Fibroblast of upper back skin (primary cell): ENCODE measurements at places on chromosomes 5 and 9.

DNA sequence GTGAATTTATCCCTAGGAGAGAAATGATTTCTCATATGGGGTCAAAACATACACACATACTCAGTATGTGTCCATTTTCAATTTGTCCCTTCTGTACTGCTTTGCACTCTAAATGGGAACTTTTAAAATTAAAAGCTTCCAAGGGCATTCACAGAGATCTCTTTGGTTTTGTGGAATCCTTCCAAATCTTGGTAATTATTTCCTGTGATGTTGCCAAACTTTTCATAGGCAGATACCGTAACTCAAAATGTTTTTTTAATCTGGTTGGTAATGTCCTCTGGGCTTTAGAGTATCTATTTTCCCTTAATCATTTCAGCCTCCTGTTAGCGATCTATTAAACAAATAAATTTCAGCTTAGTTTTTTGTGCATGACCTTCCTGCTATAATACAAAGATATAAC, 282.4 kb downstream of the ARHGEF28 start:
- peak; percentile 26 for DNase-seq

GRCh38 chr5:172642926-172643871, 2.1 kb downstream of the NEURL1B start:
- no peak for DNase-seq

GRCh38 chr5:531101-531748, 7.0 kb upstream of the SLC9A3 start:
- DNase-seq, result no peak

DNA sequence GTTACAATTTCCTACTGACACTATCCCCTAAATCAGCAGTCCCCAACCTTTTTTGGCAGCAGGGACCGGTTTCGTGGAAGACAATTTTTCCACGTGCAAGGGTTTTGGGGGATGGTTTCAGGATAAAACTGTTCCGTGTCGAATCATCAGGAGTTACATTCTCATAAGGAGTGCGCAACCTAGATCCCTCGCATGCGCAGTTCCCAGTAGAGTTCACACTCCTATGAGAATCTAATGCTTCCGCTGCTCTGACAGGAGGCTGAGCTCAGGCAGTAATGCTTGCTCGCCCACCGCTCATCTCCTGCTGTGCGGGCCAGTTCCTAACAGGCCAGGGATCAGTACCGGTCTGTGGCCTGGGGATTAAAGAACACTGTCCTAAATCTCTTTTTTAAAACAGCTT, 13.2 kb upstream of the NFIL3 start:
- DNase-seq, result no peak

DNA sequence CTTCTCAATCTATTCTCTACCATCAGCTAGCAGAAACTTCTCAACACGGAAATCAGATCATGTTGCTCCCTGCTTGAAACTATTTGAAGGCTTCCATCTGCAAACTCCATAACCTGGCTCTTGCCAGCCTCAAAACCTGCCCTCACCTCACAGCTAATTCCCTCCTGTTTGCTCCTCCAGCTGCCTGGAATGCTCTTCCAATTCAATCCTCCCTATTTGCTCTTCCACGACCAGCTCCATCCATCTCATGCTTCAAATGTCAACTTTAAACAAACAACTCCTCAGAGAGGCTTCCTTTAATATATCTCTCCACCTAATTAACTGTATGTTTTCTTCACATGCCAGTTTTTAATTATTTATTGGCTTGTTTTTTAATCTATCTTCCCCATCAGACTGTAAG, 1.5 kb downstream of the PLAA start:
- no peak for DNase-seq

DNA sequence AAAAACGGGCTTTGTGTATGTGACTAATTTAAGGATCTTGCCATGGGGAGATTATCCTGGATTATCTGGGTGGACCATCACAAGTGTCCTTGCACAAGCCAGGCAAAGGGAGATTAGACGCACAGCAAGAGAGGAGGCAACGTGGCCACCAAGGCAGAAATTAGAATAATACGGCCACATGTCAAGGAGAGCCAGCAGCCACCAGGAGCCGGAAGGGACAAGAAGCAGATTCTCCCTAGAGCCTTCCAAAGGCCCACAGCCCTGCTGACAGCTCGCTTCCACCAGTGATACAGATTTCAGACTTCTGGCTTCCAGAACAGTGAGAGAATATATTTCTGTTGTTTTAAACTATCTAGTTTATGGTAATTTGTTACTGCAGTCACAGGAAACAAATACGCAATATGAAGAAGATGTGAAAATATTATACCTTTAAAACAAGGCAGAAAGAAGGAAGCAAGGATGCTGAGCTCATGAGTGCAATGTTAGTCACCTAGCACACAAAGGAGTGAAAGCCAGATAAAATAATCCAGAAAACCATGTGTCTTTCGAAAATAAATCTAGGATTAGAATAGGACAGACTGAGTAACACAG, 28.7 kb upstream of the F2RL1 start:
- DNase-seq, result no peak

DNA sequence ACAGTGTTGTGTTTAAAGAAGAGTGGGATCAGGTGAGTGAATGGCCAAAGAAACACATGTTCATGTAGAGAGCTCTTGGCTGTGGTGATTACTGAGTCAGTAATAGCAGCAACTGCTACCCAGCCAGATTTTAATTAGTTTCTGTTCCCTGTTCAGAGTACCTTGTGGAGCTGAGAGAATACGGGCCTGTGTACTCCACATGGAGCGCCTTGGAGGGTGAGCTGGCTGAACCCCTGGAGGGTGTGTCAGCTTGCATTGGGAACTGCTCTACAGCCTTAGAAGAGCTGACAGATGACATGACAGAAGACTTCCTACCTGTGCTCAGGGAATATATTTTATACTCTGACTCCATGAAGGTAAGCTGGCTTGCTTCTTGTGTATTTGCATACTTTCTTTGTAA, 52.3 kb downstream of the SLC46A2 start:
- no peak for DNase-seq

- DNase-seq, result no peak
These were observed 29.3 kb upstream of the CLPTM1L start for GRCh38 chr5:1374030-1374678.

DNA sequence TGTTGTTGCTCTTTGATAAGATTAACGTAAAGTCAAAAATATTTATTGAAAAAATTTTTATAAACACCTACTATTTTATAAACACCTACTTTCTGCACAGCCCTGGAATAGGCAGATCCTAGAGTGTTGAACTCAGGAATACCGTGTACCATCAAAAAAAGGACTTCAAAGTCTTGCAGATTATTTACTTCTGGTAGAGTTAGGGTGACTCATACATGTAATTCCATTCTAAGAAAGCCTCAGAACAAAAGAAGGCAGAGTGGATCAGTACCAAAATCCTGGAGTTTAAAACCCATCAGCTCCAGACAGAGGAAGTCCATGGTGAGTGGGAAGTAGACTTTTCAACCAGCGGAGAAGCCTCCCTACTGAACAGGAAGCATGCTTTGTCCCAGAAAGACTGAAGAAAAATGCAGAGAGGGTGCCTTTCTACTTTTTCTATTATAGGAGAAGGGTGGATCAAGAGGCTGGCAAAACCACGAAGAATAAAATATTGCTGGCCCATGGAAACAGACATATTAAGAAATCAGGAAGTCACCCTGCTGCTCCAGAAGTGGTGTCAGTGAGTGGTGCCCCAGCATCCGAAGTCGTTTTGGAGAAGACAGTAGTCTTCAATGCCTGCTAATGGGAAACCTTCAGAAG, 45.1 kb upstream of the DAB2 start:
- DNase-seq, result no peak

DNA sequence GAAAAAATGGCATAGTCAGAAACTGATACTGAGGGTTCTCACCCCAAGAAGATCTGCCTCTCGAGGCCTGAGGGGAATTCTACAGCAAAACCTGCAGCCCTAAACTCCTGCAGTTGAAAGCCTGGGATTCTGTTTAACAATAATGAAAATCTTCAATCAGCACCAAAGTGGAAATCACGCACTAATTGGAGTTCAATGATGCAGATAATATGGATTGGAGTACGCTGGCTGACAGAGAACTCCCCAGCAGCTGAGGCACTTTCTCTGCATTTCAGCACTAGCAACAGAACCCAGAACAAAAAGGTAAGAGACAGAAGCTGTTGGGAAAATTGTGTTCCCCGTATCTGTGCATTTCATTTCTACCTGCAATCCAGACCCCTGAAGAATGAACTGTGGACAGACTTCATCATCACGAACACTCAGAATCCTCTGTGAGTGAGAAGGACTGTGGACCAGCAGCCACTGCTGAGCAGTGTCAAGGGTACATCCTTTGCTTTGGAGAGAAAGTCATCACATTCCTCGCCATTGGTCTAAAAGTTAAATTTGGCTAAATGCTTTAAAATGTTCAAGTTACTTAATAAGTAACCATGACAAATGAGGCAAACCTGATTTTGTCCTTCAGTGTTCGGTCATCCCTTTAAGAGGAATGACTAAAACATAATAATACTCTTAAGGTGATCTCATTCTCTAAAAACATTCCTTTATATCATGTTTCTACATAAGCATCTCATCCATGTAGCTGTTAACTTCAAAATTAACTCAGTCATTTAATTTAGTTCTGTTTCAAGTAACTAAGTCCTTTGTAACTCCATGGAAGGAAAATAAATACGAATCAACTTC, 126.1 kb downstream of the GAS1 start:
- peak; percentile 37 for DNase-seq

- DNase-seq, result no peak
These were observed 12.1 kb downstream of the MTRR start for GRCh38 chr5:7881091-7881490.

- DNase-seq, result no peak
These were observed 240.9 kb downstream of the TLE4 start for GRCh38 chr9:79812507-79813257.

- DNase-seq, result no peak
These were observed 616.1 kb downstream of the DTWD2 start for GRCh38 chr5:118371973-118372831.

GRCh38 chr9:133826289-133827085, 88.3 kb upstream of the SARDH start:
- DNase-seq, result peak; percentile 9

DNA sequence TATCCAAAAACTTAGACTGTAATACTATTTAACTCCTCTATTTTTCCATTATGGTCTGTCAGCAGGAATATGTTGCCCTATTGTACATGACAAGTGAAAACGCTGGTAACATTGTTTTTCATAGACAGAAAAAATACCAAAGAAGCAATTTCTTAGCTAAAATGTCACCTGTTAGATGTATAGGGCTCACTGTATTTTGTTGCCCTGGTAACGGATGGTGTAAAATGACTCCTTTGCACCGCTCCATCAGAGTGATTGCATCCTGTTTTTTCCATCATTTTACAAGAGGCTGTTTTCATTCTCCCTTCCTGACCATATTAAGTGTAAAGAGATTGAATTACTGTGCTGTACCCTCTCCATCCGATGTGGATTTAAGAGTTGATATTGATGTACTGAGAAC, 460.1 kb upstream of the TLE4 start:
- no peak for DNase-seq

DNA sequence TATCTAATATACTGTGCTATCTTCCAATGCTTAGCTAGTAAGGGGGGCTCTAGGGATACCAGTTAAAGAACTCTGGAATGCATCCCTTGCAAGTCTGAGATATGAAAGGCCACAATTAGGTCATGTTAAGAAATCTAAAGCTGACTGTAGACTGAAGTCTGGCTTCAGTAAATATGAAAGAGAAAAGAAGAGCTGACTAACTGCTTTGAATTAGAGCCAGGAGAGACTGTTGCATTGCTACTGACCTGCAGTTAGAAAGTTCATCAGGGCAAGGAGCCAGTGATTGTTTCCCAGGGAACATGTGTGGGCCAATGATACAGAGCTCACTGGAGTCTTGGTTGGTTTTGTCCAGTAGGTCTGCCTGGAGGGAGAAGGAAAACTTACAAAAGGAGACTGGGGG, 472.1 kb upstream of the TNC start:
- DNase-seq, result peak; percentile 97

GRCh38 chr5:149794487-149794971, 64.4 kb downstream of the PPARGC1B start:
- no peak for DNase-seq

- peak; percentile 57 for DNase-seq
These were observed 70.4 kb upstream of the PSD2 start for GRCh38 chr5:139725073-139725830.

GRCh38 chr5:126339215-126339805, 83.9 kb upstream of the GRAMD2B start:
- peak; percentile 82 for DNase-seq

- peak; percentile 90 for DNase-seq
These were observed at the start of gene UBE2R2 for GRCh38 chr9:33816327-33817252. Gene UBE2R2, plus strand, starts transcription at chr9:33817160. Its CDS starts 598 bp downstream, at chr9:33817758.

- peak; percentile 33 for DNase-seq
These were observed 1152.9 kb upstream of the CDH6 start for GRCh38 chr5:30040488-30041118.

- DNase-seq, result peak; percentile 32
These were observed 46.6 kb upstream of the IPPK start for GRCh38 chr9:92716557-92716956.
